ENCODE measurements at places on chromosomes 3 and 15.

GRCh38 chr15:96340598-96341512 lies 10.4 kb downstream of the NR2F2 start:
- DNase-seq: no peak

GRCh38 chr3:29906906-29907305 lies 626.0 kb downstream of the RBMS3 start:
- DNase-seq: no peak

DNA sequence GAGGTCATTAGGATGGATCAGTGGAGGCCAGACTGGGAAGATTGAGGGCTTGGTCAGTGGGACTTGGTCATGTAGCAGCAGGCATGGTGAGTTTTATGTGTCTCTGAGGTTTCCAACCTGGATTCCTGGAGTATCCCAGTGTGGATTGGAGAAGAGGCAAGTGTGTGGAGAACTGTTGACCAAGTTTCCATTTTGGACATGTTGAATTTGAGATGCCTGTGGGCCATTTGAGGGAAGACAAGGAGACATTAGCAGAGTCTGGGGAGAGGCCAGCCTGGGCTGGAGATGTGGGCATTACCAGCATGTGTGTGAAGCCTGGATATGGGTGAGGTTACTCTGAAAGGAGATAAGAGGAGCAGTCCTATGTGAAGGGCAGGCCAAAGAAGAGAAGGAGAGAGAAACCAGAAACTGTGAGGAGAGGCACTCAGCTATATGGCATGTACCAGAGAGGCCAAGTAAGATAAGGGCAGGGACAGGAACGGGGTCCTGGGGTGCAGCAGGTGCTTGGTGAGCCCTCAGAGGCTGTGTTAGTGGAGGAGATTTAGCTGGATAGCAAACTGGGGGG lies 4.3 kb downstream of the SLC25A38 start:
- DNase-seq: no peak

GRCh38 chr15:39434751-39435238 lies 146.1 kb upstream of the THBS1 start:
- DNase-seq: no peak

- no peak for DNase-seq
These were observed 37.0 kb downstream of the PIK3R4 start for GRCh38 chr3:130709671-130710070.

DNA sequence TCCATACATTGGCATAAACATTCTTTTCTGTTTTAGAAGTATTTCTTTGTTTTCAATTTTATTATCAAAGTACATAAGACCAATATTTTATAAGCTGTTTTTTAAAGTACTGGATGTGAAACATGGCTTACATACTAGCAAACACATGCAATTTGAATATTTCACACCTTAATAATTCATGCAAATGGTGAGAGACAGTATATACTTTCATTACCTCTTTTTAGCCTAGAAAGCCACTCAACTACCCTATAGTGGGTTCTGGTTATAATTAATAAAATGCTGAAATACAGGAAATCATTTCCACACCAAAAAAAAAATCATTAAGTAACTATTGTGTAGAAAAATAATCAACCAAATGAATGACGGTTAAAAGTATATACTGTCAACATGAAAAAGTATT lies 38.5 kb upstream of the MELTF start:
- DNase-seq: no peak

GRCh38 chr3:78878011-78878410 lies 889.8 kb downstream of the ROBO1 start:
- no peak for DNase-seq

GRCh38 chr15:47383102-47383501 lies 334.2 kb upstream of the SEMA6D start:
- DNase-seq: no peak

DNA sequence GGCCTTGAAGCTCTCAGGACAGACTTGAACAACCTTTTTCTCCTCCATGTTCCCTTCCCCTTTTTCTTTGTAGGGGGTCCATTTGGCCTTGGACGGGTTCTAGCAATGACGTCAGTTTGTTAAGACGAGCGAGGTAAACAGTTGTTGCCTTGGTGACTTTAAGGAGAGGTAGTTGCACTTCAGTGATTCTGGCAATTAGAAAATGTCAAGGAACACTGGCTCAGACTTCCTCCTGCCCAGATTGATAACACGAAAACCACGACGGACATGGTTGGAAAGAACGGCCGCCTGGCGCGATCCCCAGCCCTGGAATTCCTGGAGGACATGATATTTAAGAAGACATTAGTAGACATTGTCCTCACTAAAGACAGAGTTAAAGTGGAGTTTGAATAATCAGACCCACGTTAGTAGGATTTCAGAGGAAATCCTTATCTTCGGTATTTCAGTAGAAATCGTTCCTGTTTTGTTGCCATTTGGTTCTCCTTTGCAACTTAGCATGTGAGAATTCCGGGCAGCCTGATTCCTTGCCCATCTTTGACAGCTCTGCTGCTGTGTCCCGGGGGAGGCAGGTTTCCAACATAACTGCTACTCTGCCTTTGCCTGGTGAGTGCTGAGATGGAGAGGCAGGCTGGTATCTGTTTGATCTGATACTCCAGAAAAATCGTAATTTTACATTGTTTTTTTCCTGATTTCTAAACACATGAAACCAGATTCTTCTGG lies 87.3 kb downstream of the ST6GAL1 start:
- DNase-seq: no peak

- no peak for DNase-seq
These were observed 53.8 kb upstream of the SPPL2A start for GRCh38 chr15:50819344-50819743.

GRCh38 chr3:63519426-63519825 lies 133.0 kb upstream of the SNTN start:
- DNase-seq: no peak

DNA sequence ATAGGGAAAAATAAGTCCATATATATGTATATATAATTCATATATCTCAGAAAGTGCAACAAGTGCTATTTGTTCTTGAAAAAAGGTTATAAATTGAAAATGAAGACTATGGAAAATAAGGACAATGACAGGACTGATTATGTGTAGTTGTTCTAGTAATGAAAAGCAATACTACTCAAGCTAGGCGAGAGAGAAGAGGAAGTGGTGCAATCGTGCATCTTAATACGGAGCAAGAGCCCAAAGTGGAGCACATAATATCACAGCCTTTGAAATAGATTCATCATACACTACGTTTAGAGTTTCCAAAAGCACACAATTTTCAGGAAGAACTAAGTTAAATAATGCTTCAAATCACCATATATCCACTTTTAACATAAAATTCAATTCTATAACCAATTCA lies 87.9 kb downstream of the ULK4 start:
- DNase-seq: no peak

- DNase-seq: no peak
These were observed 93.8 kb downstream of the NSUN3 start for GRCh38 chr3:94156626-94157025.

DNA sequence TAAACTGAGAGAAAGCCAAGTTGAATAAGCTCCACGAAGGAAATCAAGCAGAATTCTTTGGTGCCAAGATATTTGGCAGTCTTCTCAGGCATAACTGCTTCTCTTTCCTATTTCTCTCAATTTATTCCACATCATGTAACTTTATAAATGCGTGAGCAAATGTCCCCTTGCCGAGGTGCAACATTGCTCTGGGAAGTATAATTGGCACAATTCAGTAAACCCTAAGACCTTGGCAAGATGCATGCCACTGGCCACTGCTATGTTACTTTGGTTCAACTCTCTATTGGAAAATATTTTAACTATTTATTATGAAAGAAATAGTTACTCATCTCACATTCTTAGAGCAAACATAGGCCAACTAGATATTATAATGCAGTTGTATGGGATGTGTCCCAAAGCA lies 170.2 kb downstream of the SUCNR1 start:
- DNase-seq: no peak

GRCh38 chr3:73243740-73244139 lies 182.3 kb downstream of the EBLN2 start:
- no peak for DNase-seq

- DNase-seq: no peak
These were observed 595 bp downstream of the DPH6 start for GRCh38 chr15:35545316-35545823.

GRCh38 chr3:18758047-18758704 lies 333.0 kb upstream of the SATB1 start:
- DNase-seq: peak; percentile 64

GRCh38 chr3:129305592-129306091 lies 27.0 kb downstream of the HMCES start:
- no peak for DNase-seq
